Stimulated activated CD4-positive, alpha-beta T cell treated with anti-CD3 and anti-CD28 coated beads, Interleukin-12 subunit alpha, Interleukin-12 subunit beta, amount 100 ng/mL, for 4 hours (primary cell): ENCODE measurements at places on chromosomes 7 and 10.

DNA sequence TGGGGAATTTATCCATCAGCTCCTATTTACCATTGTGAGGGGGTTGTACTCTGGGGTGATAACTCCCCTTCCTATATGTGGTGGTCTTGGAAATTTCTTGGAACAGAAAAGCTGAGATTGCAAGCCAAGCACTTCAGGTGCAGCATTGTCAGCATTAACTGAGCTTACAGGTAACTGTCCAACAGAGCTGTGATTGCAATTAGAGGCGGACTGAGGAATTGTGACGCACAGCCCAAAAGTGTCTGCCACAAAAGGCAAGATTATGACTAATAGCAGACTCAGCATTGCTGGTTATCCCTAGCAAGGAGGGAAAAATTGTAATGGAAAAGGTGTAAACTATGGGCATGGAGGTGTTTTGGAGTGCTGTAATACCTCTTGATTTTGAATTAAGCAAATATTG, 126.1 kb upstream of the AGR3 start:
- DNase-seq: no peak

DNA sequence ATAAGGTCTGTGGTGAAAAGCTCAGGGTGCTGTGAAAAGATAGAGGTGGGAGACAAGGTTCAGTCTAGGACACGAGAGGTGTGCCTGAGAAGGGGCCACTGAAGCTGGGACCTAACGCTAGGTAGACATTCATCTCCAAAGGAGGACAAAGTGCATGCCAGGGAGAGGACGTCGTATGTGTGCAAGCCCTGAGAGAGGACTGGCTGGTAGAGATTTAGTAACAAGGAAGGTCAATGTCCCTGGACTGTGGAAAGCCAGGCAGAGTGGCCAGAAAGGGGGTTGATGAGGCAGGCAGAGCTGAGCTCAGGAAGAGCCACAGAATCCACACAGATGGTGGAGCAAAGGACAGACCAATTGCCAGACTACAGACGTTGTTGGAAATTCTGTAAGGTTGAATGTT, 817.6 kb downstream of the CCSER2 start:
- DNase-seq: no peak

GRCh38 chr10:44010873-44011602, 362.4 kb upstream of the ZNF32 start:
- no peak for DNase-seq

DNA sequence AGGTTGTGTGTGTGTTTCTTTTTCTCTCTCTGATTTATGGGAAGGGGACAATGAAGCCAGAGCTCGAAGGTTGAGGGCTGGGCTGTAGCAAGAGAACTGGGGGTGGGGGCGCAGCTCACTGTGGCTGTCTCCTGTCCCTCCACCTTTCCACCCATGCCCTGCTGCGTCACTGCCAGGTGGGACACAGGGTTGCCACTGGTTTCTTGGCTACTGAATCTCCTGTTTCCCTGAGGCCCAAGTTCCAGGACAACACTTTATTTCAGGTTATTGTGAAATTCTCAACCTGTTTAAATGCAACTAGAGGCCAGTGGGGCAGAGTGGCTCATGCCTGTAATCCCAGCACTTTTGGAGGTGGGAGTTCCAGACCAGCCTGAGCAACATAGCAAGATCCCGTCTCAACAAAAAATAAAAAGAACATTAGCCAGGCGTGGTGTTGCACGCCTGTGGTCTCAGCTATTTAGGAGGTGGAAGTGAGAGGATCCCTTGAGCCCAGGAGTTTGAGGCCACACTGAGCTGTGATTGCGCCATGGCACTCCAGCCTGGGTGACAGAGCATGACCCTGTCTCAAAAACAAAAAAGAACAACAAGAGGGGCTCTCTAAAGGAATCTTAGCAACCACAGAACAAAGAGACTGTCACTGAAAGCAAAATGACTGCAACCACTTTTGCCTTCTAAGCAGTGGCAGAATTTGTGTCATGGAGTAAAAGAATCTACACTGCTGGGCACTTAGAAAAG, 22.6 kb downstream of the TBATA start:
- DNase-seq: no peak

GRCh38 chr7:22884911-22885788, 62.5 kb upstream of the TOMM7 start:
- DNase-seq: no peak

GRCh38 chr10:116490028-116490662, 55.6 kb upstream of the PNLIP start:
- DNase-seq: no peak

GRCh38 chr10:77308084-77308732, 329.4 kb downstream of the KCNMA1 start:
- DNase-seq: no peak

DNA sequence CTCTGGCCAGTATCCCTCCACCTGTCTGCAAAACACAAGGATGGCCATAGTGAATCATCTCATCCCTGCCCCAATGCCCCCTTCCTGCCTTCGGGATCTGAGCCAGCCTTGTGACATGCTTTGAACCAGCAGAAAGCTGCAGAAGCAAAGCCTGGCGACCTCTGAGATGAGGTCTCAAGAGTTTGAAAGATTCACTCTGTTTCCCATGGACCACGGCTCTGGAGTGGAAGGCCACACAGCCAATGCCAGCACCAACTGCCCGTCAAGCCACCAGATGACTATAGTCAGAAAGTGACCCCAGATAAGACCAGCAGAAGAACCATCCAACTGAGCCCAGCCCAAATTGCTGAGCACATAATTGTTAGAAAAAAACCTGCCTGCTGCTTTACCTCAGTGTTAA, 193.9 kb upstream of the PPP2R2D start:
- no peak for DNase-seq

GRCh38 chr10:49740346-49741107, 21.6 kb downstream of the OGDHL start:
- no peak for DNase-seq
